ENCODE measurements at places on chromosomes 1 and 21.

DNA sequence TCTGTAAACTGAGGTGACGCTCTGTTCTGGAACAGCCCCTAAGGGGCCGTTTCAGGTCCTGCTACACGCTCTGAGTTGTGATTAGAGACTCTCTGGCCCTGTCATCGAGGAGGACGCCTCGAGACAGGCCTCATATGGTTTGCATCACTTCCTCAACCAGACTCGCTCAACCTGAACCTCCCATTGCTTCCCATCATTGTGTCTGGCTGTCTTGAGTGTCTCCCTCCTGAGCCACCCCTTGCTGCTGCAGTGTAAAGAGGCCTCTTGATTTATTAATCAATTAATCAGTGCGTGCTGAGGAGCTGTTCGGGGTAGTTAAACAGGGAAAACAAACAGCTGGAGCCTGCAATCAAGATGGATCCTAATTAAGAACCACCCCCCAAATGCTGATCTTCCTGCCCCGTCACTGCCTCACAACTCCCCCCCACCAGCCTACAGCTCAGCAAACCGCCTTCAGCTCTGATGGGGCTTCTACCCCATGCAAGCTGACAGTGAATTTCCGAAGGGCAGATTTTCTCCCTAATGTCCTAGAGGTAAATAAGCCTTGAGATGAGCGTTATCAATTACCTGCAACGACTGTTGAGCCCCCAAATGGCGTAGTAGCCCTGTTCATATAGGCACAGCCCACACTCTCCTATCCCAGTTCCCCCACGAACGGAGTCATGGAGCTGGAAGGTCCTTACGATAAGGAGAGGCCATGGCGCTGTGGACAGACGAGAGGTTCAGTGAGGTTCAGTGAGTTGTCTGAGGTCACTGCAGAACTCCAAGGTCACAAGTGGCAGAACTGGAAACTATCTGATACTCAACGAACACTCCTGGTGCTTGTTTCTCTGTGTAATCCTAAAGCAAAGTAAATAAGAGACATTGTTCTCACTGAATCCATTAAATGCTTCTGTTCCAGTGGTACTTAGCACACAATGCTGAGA, 210.6 kb downstream of the KIF26B start:
- no peak for DNase-seq

DNA sequence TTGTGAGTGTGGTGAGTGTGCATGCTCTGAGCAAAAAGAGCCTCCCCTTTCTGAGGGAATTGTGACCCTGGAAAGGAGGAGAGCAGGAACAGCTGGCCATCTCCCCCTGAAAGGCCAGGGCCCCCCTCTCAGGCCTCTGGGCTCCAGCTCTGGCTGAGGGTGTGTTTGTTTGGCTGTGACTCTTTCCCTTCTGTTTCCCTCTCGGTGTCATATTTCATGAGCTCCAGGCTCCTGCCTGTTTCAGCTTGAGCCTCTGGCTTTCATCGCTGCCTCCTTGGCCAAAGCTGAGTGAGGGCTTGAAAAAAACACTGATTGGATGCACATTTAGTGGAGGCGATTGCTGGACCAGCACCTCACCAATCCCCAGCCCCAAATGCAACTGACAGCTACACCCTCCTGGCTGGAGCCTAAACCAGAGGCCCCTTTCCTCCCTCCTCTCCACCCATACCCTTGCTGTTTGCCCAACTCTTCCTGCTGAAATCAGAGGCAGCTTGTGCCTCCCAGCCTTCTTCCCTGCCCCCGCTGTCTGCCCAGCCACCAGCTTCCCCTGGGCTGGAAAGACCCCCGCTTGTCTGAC, 64.1 kb downstream of the DDR2 start:
- DNase-seq = no peak

GRCh38 chr1:201178718-201179117, 11.9 kb upstream of the IGFN1 start:
- DNase-seq = no peak

DNA sequence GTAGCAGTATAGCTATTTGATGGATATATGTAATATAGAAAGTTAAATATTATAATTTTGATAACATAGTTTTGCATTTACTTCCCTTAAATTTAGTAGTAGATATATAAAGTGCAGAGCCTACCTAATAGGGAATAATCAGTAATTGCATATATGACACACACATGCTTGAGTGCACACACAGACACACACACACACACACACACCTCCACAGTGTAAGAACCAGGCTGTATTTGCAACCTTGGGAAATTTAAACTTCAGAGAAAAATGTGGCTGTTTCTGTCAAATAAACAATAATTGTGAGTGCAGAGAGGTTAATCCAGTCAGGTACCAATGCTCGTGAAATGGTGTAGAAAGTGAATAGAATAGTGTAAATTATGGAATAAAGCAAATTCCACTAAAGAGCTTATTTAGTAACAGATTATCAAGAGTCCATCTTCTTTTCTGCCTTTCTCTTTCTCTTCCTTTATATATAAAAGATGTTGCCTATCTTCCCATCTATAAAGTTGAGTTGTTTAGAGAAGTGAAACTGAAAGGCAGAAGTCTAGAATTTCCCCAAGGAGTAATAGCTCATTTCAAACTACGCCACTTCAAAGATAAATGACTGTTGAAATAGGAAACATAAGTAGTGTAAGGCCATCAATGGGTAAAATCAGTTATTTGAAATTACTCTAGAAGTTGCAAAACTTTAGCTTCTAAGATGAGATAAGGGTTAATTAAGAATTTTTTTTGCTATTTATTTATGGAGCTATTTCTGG, 273.7 kb downstream of the SRGAP2C start:
- DNase-seq = no peak

DNA sequence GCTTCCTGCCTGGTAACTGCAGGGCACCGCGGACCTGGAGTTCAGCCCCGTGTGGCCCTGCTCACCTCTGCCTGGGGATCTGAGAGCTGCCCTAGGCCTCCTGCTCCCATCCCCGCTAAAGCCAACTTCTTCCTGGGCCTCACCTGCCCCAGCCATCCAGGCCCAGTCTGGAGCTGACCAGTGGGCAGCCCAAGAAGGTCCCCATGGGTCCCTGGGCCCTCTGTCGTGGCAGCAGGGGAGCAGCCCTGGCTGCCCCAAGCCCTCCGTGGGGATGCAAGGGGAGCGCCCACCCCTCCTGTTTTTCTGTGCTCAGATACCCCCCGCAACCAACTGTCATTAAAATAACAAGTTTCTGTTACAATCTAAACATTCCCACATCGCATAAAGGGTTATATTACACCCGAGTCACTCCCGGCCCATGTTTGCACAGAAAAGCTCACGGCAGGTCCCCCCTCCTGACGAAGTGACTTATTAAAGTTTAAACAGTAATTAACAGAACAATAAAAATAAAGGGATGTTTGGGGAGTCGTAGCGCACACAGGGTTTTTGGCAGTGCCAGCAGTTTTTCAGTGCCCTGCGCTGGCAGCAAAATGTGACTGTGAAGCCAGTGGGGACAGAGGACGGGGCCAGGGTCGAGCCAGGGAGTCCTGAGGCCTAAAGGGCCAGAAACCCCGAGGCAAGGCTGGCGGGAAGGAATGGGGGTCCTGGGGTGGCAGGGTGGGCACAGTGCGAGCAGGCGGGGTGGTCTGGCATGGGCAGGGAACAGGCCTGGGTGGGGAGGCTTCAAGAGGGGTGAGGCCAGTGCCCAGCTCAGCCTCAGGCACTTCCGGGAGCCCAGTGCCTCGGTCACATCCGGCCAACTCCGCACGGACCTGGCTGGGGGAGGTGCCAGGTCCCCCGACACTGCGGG, 121.5 kb downstream of the CASZ1 start:
- no peak for DNase-seq

- DNase-seq = no peak
Measured at GRCh38 chr1:79448426-79448825, 441.9 kb upstream of the ADGRL4 start.

GRCh38 chr1:93734999-93735398, 53.4 kb upstream of the BCAR3 start:
- DNase-seq = no peak

DNA sequence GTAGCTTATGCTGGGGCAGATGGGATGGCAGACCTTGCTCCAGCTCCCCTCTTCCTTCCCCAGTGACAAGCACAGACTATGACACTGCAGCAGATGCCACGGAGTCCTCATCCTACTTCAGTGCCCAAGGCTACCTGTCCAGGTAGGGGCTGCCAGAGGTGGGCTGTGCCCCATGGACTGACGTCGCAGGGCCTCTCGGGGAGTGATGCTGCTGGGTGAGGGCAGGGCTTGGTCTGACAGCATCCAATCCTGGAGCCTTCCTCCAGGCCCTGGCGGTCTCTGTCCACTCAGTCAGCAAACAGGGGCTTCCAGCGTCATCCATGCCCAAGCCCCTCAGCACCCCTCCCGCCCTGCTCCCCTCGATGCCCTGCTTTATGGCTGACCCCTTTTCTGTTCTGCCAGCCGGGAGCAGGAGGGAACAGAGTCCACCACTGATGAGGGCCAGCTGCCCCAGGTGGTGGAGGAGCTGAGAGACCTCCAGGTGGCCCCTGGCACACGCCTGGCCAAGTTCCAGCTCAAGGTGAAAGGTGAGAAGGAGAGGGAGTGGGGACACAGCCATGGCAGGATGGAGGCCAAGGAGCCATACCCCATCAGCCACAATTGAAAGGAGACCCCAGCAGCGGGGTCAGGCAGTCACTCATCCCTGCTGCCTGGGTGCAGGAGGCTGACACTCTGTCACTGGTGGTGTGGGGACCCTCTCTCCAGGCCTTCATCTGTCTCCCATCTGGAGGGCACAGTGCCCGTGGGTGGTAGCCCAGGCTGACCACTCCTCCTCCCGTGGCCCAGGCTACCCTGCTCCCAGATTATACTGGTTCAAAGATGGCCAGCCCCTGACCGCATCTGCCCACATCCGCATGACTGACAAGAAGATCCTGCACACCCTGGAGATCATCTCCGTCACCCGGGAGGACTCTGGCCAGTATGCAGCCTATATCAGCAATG, 73.6 kb downstream of the TRIM11 start:
- no peak for DNase-seq

DNA sequence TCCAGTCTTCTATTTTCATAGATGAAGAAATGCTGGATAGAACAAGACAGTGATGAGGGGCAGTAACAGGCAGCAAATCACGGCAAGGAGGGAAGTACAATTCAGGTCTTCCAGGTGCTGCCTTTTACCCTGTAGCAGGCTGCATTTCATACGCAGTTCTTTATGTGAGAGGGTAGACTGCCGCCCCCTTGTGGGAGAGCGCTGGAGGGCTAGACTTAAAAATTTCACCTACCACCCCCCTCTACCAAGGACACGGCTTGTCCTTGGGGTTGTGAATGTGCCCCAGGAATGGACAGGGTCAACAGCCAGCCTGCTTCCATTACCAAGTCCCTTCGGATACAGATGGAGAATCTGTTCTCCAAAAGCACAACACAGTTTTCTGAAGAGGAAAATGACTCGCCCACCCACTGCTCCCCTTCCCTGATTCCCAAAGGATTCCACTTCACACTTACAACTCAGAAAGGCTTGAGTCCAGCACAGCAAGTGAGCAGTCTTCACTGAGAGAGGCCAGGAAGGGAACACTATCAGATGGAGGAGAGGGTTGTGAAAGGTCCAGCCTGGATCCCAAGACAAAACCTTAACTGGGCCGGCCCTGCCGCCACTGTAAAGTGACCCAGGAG, 7.4 kb downstream of the WDR77 start:
- peak; percentile 44 for DNase-seq

DNA sequence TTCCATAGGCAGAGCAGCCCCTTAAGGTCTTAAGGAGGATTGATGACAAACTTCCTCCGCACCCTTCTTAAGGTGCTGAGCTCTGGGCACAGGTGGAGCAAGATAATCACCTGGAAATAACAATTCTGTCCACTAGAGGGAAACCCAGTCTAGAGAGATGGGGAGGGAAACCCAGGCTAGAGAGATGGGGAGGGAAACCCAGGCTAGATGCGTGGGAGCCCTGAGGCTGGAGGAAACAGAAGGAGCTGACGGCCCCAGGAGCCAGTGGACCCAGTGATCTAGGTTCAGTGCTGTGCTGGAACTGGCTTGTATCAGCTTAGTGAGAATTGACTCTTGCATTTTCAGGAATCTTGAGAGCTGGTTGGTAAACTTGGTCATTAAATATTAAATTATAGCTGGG, 17.8 kb upstream of the MYCL start:
- peak; percentile 27 for DNase-seq

DNA sequence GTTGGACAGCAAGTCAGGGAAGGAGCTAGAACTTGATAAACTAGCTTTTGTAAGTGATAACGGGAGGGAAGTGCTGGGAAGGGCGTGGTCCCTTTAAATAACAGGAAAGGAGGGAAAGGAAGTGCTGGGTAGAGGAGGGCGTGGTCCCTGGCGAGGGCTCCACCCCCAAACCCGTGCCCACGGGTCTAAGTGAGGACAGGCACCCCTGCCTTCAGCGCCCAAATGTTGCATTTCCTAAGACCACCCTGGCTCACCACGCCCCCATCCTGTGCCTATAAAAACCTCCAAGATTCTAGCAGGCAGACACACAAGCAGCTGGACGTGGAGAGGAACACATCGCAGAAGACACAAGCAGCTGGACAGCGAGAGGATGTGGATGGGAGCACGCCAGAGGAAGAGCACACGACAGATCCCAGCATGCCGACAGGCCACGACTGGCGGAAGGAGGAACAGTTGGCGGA, 58.5 kb downstream of the PALMD start:
- no peak for DNase-seq

DNA sequence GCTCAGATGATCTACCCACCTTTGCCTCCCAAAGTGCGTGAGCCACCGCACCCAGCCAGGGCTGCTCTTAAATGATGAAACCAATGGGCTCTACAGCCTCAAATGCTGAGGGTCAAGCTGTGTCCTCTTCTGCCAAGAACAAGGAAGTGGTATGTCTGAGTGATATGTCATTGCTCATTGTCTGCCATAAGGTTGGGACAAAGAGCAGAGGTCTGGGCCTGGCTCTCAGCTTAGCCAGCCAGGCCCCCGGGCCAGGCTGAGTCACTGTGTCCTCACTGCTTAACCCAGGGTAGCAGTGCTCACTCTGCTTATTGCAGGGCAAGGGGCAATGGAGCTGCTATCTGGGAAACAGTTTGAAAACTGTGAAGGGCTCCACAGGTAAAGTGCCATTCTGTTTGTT, 8.3 kb upstream of the ETS2 start:
- DNase-seq = no peak

DNA sequence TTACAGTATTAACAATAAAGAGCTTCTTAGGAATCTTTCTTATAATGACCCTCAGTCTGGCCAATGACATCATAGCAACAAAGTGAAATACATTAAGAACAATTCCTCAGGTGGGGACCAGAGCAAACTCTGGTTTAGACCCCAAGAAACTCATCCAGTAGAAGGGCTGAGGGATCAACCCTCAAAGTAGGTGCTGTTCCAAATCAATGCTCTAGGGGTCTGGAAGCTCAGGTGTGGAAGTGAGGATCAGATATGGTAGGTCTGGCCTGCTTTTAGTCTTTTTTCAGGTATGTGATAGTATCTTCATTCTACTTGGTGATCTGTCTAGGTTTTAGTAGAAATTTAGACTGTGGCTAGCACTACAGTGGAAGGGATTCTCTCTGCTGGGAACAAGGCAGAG, 291.7 kb downstream of the PDE4B start:
- DNase-seq = no peak

GRCh38 chr1:3711780-3712451, 40.3 kb upstream of the CCDC27 start:
- no peak for DNase-seq

GRCh38 chr1:225769687-225770086, 7.9 kb upstream of the SRP9 start:
- no peak for DNase-seq
